ENCODE measurements at places on chromosomes 11 and 22.
A peak's percentile ranks its signal among the peaks of the same experiment; 100 is the strongest.

DNA sequence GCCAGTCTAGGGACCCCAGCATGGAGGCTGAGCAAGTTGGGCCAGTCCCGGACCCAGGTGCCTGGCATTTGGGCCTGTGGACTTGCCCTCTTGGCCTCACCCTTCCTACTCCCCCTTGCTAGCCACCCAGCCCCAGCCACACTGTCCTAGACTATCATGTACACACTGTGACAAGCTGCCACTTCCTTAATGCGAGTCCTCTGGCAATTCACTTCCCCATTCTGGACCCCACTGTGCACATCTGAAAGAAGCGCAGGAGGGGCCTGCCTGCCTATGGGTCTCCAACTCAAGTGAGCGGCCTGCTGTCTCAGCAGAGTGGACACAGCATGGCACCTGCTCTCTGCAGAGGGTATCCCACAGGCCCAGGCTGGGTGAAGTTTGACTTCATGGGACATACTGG, 68.5 kb upstream of the LMO1 start:
- no peak for DNase-seq
- H3K4me1 ChIP-seq, result no peaks in the 10 kb centered on the region
- H3K4me3 ChIP-seq, result no peak overlapping the region
- no peaks in the 10 kb centered on the region for H3K36me3 ChIP-seq

GRCh38 chr11:114163830-114164401, 104.4 kb downstream of the ZBTB16 start:
- H3K36me3 ChIP-seq, result no peaks in the 10 kb centered on the region
- H3K4me3 ChIP-seq, result no peak overlapping the region
- H3K4me1 ChIP-seq, result peaks cover 61% of the 10 kb centered on the region
- H3K27me3 ChIP-seq, result no peaks in the 10 kb centered on the region

- H3K27me3 ChIP-seq, result no peaks in the 10 kb centered on the region
- no peak for DNase-seq
- no peaks in the 10 kb centered on the region for H3K36me3 ChIP-seq
Measured at GRCh38 chr11:67332081-67332691, 21.2 kb downstream of the POLD4 start.

DNA sequence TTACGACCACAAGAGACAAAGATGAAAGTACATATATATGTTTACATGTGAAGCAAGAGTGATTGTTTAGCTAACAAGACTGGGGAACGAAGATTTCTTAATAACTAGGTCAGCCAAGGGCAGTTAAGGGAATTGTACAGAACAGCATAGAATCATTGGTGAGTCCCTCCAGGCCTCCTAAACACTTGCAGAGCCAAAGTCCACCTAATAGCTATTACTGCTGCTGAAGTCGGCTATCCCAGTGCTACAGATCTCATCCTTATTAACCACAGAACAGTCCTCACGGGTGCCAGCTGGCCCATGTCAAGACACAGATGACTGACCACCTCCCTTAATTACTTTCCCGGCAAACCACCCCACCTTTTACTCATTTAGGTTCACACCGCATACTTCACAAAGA, 68.5 kb upstream of the OPCML start:
- H3K4me3 ChIP-seq, result no peak overlapping the region
- no peaks in the 10 kb centered on the region for H3K36me3 ChIP-seq
- no peaks in the 10 kb centered on the region for H3K4me1 ChIP-seq
- H3K27ac ChIP-seq, result no peak overlapping the region

DNA sequence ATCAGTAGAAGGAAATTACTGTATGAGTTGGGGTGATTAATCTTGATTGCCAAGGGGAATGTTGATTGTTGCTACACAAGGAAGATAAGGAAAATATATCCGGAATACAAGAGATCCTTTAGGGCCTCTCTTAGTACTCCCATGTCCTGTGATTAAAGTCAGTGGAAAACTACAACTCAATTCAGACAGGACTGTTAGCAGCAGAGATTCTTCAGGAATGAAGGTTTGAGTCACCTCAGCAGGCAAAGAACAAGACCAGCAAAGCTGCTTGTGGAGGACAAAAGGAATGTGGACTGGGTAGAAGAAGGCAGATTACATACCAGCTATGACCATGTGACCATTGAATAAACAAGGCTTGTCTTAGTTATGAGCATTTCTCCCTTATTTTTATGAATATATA, 478.2 kb downstream of the BUD13 start:
- no peak overlapping the region for H3K4me3 ChIP-seq
- H3K27me3 ChIP-seq, result no peaks in the 10 kb centered on the region
- DNase-seq, result peak; percentile 55
- H3K27ac ChIP-seq, result no peak overlapping the region
